Ovary (tissue), 10 donors: ENCODE measurements at places on chromosomes 2 and 18. TPM values are rescaled to one million over a fixed set of nuclear protein-coding genes. Genes with fewer than 3 reads are reported as not detected.

- no peak for DNase-seq
Observed at GRCh38 chr2:168355779-168356476, 100.1 kb upstream of the CERS6 start.

The DGKD gene
- 81.8 TPM for total RNA-seq

GRCh38 chr2:56375251-56375650 is 191.5 kb downstream of the CCDC85A start:
- no peak for DNase-seq

The KIAA2012 gene
- 0.24 TPM for total RNA-seq

GRCh38 chr2:105770149-105770548 is 25.4 kb downstream of the NCK2 start:
- no peak for DNase-seq

- no peak for DNase-seq
Observed at GRCh38 chr2:162490052-162490717, 146.3 kb downstream of the GCA start.

The AQP12B gene
- total RNA-seq = not detected

The BOLL gene
- total RNA-seq = not detected

- no peak for DNase-seq
Observed at GRCh38 chr2:60412027-60412426, 141.4 kb downstream of the BCL11A start.

The TANK gene
- total RNA-seq = 52.2 TPM

The KCNG3 gene
- total RNA-seq = 1.6 TPM

The RTKN gene
- total RNA-seq = 30.9 TPM

GRCh38 chr2:31263636-31264190 is 29.8 kb downstream of the EHD3 start:
- DNase-seq = no peak

GRCh38 chr18:500632-501405 is at the start of gene COLEC12:
Gene COLEC12, minus strand, starts transcription at chr18:500701. Its CDS starts 187 bp downstream, at chr18:500514.
- peak; percentile 41 for DNase-seq

DNA sequence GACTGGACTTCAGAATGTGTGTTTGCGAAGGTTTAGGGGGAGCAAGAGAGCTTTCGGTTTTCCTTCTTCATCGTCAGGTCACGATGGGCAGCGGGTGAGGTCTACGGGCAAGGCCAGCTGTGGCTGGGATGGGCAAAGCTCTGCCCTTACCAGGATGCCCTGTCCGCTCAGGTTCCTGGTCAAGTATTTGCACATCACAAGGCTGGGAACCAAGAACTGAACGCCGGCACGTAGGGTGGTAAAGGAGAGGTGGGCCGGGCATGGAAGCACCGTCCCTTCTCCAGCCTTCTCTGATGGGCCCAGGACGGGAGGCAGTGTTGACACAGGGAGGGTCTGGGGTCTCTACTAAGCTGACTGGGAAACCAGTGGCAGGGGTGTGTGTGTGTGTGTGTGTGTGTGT is 50.5 kb upstream of the UBE2F start:
- no peak for DNase-seq

The RFTN2 gene
- 9.7 TPM for total RNA-seq
